ENCODE measurements at places on chromosomes 7 and 10. TPM values are rescaled to one million over a fixed set of nuclear protein-coding genes. Genes with fewer than 3 reads are reported as not detected.

FOXI2 gene
- not detected for polyA plus RNA-seq

MSMB gene
- not detected for polyA plus RNA-seq

WDR86 gene
- 46.2 TPM for polyA plus RNA-seq

NPSR1 gene
- not detected for polyA plus RNA-seq

FAM20C gene
- polyA plus RNA-seq = 29.7 TPM

GDF10 gene
- 0.44 TPM for polyA plus RNA-seq

LRRC17 gene
- 6.7 TPM for polyA plus RNA-seq

LRRC4 gene
- polyA plus RNA-seq = 15.8 TPM

FAM107B gene
- 87.6 TPM for polyA plus RNA-seq

CNTNAP2 gene
- 276 TPM for polyA plus RNA-seq

DOCK4 gene
- 28.1 TPM for polyA plus RNA-seq

MRPS33 gene
- polyA plus RNA-seq = 68.4 TPM

RSU1 gene
- 22.2 TPM for polyA plus RNA-seq

HOXA2 gene
- not detected for polyA plus RNA-seq

GOLGA7B gene
- polyA plus RNA-seq = 30.4 TPM

MAT1A gene
- not detected for polyA plus RNA-seq

DENND2A gene
- 21.7 TPM for polyA plus RNA-seq

PPP1R17 gene
- 8.8 TPM for polyA plus RNA-seq

SPDYE5 gene
- 0.26 TPM for polyA plus RNA-seq

CPXM2 gene
- not detected for polyA plus RNA-seq

CREM gene
- polyA plus RNA-seq = 54.1 TPM

CRYGN gene
- polyA plus RNA-seq = not detected

OR2A12 gene
- polyA plus RNA-seq = not detected

HABP2 gene
- polyA plus RNA-seq = not detected

WEE2 gene
- polyA plus RNA-seq = 0.34 TPM

LRGUK gene
- polyA plus RNA-seq = 3.7 TPM

MBLAC1 gene
- polyA plus RNA-seq = 6.4 TPM

EBLN1 gene
- polyA plus RNA-seq = not detected

RBM28 gene
- 18.9 TPM for polyA plus RNA-seq

GHRHR gene
- polyA plus RNA-seq = not detected

PRSS37 gene
- not detected for polyA plus RNA-seq

TBX20 gene
- not detected for polyA plus RNA-seq

ANKRD1 gene
- not detected for polyA plus RNA-seq

MRC1 gene
- polyA plus RNA-seq = 0.12 TPM

TRPV5 gene
- polyA plus RNA-seq = 0.52 TPM

MCMBP gene
- 58.0 TPM for polyA plus RNA-seq

TMEM229A gene
- polyA plus RNA-seq = 0.31 TPM

CLDN3 gene
- polyA plus RNA-seq = not detected

ATG9B gene
- polyA plus RNA-seq = 1.2 TPM

GNAT3 gene
- not detected for polyA plus RNA-seq

MMRN2 gene
- polyA plus RNA-seq = not detected

CYP3A7 gene
- polyA plus RNA-seq = not detected

UBE2D4 gene
- 17.2 TPM for polyA plus RNA-seq

CLDN4 gene
- polyA plus RNA-seq = 0.09 TPM

PRSS1 gene
- not detected for polyA plus RNA-seq

PNLIPRP3 gene
- polyA plus RNA-seq = not detected

MMS19 gene
- polyA plus RNA-seq = 49.8 TPM

LOXL4 gene
- polyA plus RNA-seq = not detected

ADAM8 gene
- 7.2 TPM for polyA plus RNA-seq

RBP3 gene
- polyA plus RNA-seq = not detected

GRID2IP gene
- polyA plus RNA-seq = not detected

ORAI2 gene
- 52.0 TPM for polyA plus RNA-seq

ARMC3 gene
- polyA plus RNA-seq = not detected

GLI3 gene
- 0.48 TPM for polyA plus RNA-seq

SFRP5 gene
- polyA plus RNA-seq = 1.2 TPM

FAM25G gene
- polyA plus RNA-seq = not detected

PRKAR1B gene
- polyA plus RNA-seq = 38.6 TPM

PCLO gene
- 25.5 TPM for polyA plus RNA-seq

INA gene
- polyA plus RNA-seq = 379 TPM

Data from neural cell (in vitro differentiated cells).